ENCODE measurements at places on chromosomes 5 and 9.

GRCh38 chr5:96054311-96055030 lies 92.8 kb upstream of the ELL2 start:
- DNase-seq = no peak

- DNase-seq = no peak
Measured at GRCh38 chr9:80649001-80649420, 1040.3 kb downstream of the TLE1 start.

GRCh38 chr9:16485575-16486321 lies 384.7 kb downstream of the BNC2 start:
- DNase-seq = no peak

- DNase-seq = peak; percentile 88
Measured at GRCh38 chr5:40437452-40437861, 242.3 kb upstream of the PTGER4 start.

GRCh38 chr5:119079318-119079921 lies 8.5 kb downstream of the DMXL1 start:
- peak; percentile 79 for DNase-seq

- no peak for DNase-seq
Measured at GRCh38 chr9:95634114-95634513, 117.3 kb upstream of the PTCH1 start.

All from activated CD4-positive, alpha-beta T cell treated with anti-CD3 and anti-CD28 coated beads, Interleukin-2, Interleukin-4, amounts not matched to agents 100 ng/mL and 50 ng/mL, durations not matched to agents 16 hours and 8 hours (primary cell).